ENCODE measurements at places on chromosomes 12 and 14.

- no peak for DNase-seq
Observed at GRCh38 chr12:115402443-115403180, 718.6 kb upstream of the TBX3 start.

DNA sequence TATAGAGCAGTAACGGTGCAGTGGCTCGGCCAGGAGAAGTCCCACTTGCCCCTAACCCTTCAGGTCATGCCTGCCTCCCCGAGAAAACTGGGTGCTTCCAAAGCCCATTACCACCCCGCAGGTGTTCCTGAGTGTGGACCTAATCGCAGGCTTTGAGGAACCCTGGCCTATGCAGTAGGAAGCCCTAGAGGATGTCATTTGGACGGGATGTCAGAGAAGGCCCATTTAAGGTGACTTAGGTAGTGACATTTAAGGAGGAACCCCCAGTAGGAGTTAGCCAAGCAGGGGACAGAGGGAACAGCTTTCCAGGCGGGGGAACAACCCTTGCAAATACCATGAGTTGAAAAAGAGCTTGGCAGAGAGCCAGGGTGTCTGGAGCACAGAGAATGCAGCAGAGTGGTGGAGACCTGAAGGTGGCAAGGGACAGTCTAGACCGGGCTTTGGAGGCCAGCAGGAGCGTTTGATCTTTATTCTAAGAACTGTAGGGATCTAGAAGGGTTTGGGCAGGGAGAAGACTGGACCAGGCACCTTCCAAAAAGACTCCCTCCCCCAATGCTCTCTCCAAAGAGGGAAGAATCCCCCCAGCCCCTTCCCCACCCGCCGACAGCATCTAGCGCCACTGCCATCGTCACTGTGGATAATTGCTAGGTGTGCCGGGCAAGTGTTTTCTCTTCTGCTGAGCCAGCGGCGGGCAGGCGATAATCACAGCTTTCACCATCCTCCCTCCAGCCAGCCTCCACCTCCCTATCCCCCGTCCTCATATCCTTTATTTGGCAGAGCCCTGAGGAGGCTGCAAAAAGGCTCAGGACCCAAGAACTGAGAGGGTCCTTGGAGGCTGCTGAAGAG lies 33.3 kb upstream of the BEGAIN start:
- DNase-seq = no peak

DNA sequence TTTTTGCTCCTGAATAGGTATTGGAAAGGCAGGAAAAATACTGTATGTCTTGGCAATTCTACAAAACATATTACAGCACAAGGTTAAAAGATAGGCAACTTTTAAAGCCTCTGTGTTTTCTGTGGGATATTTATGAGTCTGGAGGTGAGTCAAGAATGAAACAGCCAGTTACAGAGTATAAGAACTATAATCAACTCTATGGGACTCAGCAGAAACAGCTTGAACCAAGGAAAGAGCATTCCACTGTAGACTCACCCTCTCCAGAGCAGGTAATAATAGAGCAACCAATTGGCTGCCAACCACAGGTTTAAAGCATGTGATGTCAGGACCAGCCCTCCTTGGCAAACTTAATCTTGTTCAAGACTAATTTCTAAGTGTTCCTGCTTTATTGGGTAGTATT lies 100.5 kb upstream of the MDM1 start:
- DNase-seq = no peak

DNA sequence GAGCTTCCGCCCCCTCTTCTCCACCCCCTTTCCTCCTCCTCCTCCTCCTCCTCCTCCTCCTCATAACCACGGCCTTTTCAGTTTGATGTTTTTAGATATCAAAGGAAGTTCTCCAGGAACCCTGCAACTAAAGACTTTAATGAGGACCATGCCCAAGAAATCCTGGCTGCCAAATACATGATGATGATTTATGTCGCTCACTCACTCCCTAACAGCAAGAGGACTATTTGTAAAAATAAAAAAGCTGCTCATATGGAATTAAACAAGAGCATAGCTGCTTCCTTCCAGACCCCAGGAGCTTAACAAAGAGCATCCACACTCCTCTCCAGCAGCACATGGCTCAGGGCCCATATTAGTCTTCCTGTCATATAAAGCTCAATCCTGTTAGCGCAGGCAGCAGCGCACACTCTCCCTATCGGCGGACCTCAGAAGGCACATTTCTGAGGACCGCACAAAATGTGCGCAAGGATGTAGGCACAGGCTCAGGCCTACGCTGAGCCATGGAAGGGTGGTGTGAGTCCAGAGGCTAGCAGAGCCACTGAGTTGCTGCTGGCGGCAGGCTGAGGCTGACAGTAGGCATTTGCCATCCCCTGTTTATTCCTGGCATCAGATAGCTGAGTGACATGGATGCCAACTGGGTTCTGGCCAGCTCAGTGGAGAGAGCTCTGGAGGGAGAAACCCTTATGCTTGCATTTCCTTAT lies 232.8 kb downstream of the MSRB3 start:
- no peak for DNase-seq

DNA sequence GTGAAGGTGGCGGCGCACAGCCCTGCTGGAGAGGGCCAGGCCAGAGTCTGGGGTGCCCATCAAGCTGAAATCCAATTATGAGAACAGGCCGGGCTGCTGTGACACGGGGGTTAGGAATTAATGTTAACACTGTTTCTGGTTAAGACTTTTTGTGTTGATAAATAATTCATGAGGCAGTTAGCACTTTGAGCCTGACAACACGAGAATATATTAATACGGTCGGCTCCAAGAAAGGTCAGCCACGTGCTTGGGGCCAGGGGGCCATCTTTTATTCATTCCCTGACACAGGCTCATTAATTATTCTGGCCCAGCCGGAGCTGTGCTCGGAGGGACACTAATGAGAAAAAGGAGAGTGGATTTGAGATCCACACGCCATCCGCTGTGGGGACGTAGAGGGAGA lies 45.1 kb downstream of the FBRSL1 start:
- DNase-seq = no peak

DNA sequence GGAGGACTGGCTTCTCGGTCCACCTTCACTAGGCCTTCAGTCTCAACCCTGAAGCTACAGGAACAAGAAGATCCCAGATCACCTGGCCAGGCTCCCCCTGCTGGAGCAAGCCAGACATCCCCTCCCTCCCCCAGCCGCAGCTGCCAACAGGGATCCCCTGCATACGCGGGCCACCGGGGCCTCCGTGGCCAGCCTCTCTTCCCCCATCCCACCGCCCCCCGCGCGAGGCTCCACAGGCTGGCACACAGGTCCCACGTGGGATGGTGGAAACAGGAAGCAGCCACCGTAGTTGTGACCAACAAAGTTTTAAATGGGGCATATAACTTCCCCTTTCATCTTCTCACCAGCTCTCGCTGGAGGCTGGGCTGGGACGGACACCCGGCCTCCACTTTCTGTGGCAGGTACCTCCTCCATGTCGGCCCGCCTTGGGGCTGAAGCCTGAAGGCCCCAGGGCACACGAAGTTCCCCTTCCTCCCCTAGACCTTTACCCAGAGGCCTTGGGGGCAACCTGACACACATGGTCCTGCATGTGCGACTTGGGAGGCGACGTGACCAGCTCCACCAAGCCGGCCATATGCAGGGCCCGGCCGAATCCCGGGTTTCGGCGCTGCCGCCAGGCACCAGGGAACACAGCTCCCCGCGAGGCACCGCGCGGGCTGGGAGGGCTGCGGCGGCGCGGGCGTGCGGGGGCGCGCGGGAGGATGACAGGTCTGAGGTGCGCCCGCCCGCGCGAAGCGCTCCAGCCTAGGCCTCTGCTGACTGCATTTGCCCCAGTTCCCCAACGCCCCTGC lies 44.4 kb upstream of the PNMA1 start:
- no peak for DNase-seq

- no peak for DNase-seq
Observed at GRCh38 chr14:61034416-61035120, 53.5 kb downstream of the SLC38A6 start.

DNA sequence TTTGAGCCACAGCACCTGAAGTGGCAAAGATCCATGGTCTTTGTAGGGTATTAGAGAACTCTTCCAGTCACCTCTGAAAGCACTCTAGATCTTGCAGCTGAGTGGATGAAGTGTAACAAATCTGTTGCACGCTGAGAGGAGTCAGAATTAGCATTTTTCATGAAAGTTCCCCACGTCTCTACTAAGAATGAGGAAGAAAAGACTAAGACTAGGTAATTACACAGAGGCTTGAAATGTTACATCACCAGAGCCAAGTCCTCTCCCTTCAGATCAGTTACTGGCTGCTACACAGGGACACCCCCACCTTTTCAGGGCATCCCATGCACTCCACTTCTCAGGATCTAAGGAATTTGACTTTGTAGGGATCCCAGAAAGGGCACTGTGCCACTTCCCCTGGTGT lies 98.6 kb upstream of the FKBP4 start:
- no peak for DNase-seq

DNA sequence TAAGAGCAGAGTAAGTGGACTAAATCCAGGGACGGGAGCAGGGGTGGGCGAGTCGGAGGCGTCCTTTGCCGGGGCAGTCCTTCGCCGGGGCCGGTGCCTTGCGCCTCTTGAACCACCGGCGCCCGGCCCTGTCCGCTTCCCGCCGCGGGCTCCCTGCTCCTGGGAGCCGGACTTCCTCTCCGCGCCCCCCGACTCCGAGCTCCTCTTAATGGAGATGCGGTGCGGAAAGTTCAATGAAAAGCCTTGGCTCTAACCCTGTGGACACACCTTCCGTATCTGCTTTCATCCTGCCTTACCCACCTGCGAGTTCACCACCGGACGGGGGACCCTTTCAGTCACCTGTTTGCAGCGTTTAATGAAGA lies 412 bp downstream of the FGFR1OP2 start:
- no peak for DNase-seq

DNA sequence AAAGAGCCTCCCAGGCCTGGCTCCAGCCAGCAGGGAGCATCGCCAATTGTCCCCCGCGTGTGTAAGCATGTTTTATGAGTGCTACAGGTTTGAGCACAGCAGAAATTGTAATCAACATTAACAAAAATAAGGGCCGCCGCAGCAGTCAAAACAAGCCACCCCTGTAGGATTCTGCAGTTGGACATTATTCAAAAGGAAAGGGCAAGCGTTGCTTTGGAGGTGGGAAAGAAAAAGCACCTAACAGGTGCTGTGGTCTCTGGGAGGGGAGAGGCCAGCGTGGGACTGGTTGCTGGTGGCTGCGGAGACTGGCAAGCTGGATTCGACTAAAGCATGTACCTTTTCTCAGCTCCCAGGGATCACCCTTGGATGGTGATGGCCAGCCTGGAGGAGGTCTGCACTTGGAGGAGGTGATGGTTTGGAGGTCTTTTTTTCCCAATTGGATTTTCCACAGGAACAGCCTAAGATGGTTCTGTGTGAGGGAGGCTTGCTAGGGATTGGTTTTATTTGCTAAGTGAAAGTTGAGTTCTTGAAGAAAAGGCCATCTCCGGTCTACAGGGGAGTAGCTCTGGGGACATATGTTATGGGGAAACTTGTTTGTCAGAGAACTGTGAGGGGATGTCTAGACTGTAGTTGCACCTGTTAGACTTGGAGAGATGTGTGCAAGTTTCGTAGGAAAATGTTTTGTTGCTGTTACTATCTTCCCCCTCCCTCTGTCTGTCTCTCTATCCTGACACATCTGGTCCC lies 2.0 kb downstream of the DYRK2 start:
- no peak for DNase-seq

DNA sequence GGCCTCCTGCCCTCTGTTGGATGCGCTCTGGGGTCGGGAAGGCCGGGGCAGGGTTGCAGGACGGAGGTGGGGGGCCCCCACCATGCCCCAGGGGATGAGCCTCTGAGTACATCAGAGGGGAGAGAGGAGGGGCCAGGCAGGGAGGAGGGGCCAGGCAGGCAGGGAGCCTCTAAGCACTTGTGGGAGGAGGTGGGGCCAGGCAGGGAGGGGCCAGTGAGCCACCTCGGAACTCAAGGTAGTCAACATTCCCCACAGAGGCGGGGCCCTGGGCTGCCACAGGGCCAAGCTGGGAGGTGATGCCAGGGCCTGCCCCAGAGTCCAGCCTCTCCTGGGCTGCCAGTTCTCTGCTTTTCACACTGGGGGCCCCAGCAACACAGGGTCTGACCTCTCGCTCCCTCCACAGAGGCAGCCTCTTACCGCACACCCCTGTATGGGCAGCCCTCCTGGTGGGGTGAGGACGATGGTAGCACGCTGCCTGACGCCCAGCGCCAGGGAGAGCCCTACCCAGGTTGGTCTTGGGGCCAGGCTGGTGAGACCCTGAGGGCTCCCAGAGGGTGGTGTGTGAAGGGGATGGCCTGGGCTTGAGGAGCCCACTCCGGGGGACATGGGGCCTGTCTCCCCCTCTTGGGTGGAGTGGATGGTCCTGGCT lies 17.4 kb downstream of the CEP170B start:
- no peak for DNase-seq

GRCh38 chr14:64746298-64747250 lies 42.4 kb downstream of the PLEKHG3 start:
- DNase-seq = no peak

DNA sequence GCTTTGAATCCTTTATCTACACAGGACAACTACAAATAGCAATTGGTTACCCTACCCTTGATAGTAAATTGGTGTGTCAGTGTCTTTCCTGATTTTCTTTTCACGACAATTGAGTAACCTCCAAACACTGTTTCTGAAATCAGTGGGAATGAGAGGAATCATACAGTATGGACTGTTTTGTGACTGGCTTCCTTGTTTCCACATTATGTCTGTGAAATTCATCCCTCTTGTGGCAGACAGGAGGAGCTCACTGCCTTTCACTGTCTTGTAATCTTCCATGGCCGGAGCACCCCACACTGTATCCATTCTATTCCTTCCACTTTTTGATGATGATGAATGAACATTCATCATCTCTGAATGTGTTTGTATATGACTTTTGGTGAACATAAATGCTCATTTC lies 164.0 kb upstream of the PZP start:
- no peak for DNase-seq

DNA sequence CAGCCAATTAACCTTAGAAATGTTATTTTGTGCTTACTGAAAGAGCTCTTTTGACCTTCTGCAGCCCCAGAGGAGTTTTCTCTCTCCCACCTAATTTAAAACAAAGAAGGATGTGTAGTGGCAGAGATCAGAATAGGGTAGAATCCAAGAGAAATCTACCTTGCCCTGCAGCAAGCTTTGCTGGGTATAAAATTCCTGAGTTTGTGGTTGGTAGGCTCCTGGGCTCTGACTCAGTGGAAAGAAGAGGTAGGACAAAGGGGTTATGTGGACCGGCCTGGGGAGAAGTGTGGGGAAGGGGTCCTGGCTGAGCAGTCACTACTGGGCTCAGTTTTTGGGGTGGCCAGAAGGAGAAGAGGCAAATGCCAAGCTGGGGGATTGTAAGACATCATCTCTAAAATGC lies 46.8 kb downstream of the IRF2BPL start:
- DNase-seq = no peak

GRCh38 chr14:56237398-56237797 lies 119.2 kb downstream of the PELI2 start:
- DNase-seq = no peak

DNA sequence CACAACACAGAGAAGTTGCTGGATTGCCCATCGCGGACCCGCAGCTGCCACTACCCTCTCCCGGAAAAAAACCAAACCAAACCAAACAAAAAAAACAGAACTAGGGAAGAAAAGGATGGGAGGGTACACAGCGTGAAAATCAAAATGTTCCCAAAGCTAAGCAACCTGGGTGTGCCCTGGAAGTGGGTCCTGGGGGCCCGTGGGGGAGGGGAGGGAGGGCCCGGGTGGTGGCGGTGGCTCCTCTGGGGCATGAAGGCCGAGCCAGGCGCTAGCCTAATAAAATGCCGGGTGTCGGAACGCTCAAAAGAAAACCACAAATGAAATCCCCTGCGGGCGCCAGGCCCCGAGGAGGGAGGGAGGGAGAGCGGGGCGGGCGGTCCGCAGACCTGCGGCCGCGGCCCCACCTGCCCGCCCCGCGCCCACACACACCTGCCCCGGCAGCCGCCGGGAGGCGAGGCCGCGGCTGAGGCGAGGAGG lies 787 bp downstream of the HECTD4 start:
- no peak for DNase-seq

GRCh38 chr12:106238146-106238545 lies 9.7 kb downstream of the CKAP4 start:
- no peak for DNase-seq
